ENCODE measurements at places on chromosomes 1 and 21.

DNA sequence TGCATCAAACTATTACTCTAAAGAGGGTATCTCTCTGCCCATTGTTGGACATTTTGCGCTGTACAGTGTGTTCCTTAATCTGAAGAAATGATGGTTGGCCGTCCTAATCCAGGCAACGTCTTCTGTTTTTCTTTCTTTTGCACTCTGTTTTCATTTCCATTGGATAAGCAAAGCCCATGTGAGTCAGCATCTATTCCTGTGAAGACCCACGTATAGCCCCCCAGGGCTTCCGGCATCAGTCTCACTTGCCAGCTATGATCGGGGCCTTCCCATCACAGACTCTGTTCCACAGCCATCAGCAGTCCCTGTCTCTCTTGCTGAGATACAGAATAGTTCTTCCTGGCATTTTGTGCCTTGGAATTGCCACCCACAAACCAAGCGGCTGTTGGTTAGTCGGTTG lies 29.2 kb upstream of the BRDT start:
- no peak for DNase-seq

DNA sequence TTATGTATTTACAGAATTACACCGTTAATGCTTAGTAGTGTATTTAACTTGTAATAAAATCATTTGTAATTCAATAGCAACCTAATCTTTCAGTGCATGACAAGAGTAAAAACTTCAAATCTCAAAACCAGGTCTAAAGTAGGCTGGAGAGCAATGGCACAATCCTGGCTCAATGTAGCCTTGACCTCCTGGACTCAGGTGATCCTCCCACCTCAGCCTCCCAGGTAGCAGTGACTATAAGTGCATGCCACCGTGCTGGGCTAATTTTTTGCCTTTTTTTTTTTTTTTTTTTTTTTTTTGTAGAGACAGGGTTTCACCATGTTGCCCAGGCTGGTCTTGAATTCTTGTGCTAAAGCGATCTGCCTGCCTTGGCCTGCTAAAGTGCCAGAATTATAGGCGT lies 11.3 kb downstream of the IPP start:
- no peak for DNase-seq

GRCh38 chr1:181712711-181713110 lies 229.4 kb downstream of the CACNA1E start:
- no peak for DNase-seq

DNA sequence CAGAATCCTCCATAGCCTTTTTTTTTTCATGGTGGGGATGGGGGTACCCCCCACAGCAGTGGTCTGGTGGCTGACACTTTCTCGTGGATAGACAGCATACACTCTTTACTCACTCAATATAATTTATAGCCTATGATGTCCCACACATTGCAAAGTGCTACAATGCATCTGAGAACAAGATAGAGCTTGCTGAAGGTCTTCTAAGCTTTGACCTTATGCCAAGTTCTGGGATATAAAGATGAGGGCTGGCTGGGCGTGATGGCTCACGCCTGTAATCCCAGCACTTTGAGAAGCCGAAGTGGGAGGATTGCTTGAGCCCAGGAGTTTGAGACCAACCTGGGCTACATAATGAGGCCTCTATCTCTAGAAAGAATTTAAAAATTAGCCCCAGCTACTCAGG lies 78.0 kb downstream of the MPZL1 start:
- no peak for DNase-seq

DNA sequence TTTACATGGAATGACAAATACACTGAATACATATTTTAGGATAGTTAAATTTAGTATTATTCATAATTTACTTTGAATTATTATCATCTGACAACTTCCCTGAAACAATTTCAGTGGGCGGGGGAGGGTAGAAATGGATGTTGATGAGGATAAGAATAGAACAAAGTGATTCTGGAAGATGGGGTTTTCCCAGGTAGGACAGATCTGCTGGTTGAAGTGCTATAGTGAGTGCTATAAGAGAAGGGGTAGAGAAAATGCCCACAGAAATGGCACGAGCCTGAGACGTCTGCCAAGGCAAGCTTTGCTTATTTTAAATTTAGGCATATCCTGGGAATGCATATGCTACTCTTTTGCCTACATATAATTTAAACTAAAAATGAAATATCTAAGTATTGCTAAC lies 3.2 kb downstream of the CFH start:
- DNase-seq: no peak

- no peak for DNase-seq
Observed at GRCh38 chr1:181604482-181605249, 121.3 kb downstream of the CACNA1E start.

DNA sequence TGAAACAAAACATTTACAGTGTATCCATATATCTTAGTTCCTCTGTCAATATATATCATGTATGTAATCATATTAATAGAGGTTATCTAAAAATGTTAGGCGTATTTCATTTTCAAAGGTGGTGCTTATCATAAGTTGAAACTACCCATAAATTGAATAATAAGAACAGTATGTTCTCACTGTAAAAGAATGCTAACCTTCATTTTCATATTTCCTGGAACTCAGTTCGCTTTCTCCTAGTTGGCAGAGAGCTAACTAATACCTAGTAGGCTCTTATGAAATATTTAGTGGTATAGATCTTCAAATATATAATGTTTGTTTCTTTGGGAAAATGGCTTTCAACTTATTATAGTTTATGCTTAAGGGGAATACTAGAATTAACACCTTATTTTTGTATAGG lies 118.4 kb downstream of the DISP1 start:
- no peak for DNase-seq

DNA sequence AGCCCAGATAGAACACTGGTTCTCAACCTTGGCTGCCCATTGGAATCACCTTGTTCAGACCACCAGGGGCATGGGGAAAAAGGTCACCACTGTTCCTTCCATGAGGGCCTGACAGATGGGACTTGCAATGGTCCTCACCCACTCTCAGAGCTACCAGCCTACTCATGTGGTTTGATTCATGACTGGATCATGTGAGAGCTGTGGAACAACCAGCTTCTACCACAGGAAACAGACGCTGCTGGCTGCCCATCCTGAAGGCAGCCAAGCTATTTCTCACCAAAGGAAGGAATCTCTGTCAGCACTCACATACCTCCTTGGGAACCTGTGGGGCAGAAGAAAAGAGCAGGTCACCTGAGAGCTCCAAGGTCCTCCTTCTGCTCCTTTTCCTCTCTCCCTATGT lies 53.6 kb downstream of the CAPN8 start:
- DNase-seq: no peak
